Lower leg skin (tissue), 4 donors: ENCODE measurements at places on chromosomes 6 and 20. TPM values are rescaled to one million over a fixed set of nuclear protein-coding genes. Genes with fewer than 3 reads are reported as not detected.

DNA sequence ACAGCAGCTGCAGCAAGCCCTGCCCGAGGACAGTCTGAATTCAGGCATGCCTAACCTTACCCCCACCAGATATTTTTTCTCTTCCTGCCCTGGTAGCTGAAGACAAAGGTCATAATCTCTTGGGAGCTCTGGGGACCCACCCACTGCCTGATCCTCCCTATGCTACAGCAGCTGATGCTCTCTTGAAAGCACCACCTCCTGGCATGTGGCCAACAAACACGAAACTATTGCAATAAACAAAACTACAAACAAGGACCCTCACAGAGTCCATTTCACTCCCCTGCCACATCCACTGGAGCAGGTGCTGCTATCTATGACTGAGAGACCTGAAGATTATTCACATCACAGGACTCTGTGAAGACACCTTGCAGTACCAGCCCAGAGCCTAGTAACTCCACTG is 238.5 kb upstream of the HS3ST5 start:
- no peak for DNase-seq

- DNase-seq: peak; percentile 44
Observed at GRCh38 chr6:141326426-141326825, 806.3 kb upstream of the GJE1 start.

GRCh38 chr6:33694977-33695376 is 16.5 kb downstream of the UQCC2 start:
- DNase-seq: no peak

GRCh38 chr20:56431471-56431870 is 19.4 kb downstream of the CASS4 start:
- DNase-seq: peak; percentile 6

- no peak for DNase-seq
Observed at GRCh38 chr20:64036346-64037198, 590 bp downstream of the C20orf204 start.

- DNase-seq: no peak
Observed at GRCh38 chr6:56311533-56312448, 64.4 kb upstream of the COL21A1 start.

GRCh38 chr6:90387383-90387775 is 90.7 kb upstream of the BACH2 start:
- DNase-seq: no peak

DNA sequence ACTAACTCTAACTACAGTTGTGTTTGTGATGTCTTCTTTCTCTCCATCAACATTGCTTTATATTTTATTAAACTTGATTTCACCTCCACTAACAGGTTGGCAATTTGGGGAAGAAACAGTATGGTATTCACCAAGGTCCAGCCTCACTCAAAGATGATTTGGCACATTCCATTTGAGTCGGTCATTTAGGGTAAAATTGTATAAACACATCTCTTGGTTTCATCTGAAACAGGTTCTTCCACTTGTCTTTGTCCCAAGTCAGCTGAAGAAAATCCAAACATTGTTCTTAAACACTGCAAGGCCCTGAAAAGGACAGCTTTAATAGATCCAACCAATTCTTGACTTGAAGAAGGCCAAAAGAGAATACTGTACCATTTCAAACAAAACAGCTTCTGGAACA is 104.9 kb upstream of the NT5E start:
- no peak for DNase-seq

- DNase-seq: peak; percentile 26
Observed at GRCh38 chr20:19552221-19553180, 205.6 kb upstream of the RIN2 start.

DNA sequence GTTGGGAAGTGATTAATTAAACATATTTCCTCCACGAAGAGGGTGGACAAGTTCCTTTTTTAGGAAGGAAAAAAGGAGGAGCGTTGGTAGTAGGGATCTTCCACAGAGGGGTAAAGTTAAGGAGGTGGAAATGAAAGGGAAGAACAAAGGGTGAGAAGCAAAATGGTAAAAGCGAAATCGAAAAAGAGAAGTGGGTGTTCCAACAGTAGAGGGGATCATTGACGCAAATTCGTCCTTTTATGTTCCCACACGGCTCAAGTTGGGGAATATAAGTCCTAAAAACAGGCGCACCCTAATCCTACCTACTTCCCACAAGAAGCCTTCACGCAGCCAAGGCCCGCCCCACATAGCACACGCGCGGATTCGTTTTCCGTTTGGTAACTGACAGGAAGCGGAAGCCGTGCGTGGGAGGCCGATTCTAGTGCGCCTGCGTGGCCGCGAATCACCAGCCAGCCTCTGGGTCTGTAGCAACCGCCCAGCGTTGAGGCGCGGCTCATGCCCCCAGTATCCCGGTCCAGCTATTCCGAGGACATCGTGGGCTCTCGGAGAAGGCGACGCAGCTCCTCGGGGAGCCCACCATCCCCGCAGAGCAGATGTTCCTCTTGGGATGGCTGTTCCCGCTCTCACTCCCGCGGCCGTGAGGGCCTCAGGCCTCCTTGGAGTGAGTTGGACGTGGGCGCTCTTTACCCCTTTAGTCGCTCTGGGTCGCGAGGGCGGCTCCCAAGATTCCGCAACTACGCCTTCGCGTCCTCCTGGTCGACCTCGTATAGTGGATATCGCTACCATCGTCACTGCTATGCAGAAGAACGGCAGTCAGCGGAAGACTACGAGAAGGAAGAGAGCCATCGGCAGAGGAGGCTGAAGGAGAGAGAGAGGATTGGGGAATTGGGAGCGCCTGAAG is at the start of gene NKAPL:
TSS of gene NKAPL (plus strand) at position 421 of the 901 bp plus-strand sequence. CDS start at position 496, 75 bp downstream.
- DNase-seq: peak; percentile 51

GRCh38 chr6:144566868-144567615 is 281.9 kb downstream of the UTRN start:
- no peak for DNase-seq

DNA sequence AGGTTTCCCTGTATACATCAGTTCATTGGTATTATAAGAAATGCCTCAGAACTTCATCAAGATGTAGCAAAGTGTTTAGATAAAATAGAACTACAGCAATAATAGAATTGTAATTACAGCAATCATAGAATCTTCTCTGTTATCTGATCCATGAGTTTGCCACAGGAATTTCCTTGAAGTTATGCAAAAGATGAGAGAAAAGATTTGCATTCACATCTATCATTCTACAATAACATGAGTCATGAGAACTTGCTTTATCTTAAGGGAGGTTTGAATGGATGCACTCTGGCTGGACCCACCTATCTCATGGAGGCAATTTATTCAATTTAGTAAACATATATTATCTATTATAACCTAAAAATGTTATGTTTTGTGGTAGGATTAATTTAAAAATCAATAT is 329.8 kb upstream of the EPHA7 start:
- DNase-seq: no peak

DNA sequence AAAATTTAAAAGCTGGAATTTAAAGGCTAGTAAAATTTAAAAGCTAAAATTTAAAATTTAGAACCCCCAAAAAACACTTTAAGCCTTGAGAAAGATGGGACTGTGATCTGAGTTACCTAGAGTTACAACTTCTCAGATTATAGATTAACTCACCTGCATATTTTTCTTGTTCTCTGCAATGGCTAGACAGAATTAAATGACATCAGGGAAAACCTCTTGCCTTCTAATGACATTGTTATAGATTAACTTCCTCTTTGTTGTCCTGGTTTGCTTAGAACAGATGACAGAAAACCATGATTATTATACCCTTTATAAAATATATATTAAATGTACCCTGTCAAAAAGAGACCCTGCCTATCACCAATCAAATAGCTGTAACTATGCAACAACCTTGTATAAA is 56.4 kb downstream of the TRDN start:
- DNase-seq: no peak

DNA sequence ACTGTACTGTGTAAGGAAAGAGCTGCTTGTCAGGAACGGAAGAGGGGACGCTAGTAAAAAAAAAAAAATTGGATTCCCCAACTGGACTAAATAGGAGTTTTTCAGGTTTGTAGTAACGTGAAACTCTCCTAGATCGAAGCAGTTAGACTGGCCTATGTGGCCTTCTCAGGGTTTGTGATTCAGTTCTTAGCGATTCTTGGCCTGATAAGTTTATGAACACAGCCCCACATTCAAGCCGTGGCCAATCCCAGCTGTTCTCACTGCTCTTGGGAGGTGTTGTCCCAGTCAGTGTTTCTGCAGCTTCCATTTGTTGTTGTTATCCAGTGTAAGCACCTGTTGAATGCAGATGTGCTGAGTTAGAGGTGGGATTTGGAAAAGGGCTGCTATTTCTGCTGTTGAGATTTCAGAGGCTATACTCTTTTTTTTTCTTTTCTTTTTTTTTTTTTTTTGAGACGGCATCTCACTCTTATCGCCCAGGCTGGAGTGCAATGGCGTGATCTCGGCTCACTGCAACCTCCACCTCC is 29.7 kb downstream of the TAF8 start:
- DNase-seq: no peak

GRCh38 chr20:13034115-13034514 is 25.3 kb downstream of the SPTLC3 start:
- DNase-seq: no peak

GRCh38 chr6:149223904-149224351 is 93.6 kb upstream of the TAB2 start:
- DNase-seq: no peak

DNA sequence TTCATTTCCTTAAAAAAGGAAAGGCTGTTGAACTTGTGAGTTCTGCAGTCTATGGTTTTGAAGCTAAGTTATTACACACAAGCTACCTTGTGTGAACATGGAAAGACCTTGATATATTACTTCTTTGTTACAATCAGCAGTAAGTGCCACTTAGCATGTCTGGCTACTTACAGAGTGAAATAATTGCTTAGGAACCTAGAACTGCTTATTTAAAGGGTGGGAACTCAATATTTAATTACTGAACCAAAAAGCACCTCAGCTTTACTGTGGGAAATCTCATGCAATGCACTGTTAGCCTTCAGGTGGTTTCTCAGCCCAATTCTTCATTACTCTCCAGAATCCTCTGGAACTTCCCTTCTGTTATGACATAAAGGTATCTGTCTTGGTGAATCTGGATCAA is 17.9 kb downstream of the PERP start:
- DNase-seq: no peak

GRCh38 chr20:57451431-57451794 is 60.2 kb downstream of the RBM38 start:
- DNase-seq: no peak

DNA sequence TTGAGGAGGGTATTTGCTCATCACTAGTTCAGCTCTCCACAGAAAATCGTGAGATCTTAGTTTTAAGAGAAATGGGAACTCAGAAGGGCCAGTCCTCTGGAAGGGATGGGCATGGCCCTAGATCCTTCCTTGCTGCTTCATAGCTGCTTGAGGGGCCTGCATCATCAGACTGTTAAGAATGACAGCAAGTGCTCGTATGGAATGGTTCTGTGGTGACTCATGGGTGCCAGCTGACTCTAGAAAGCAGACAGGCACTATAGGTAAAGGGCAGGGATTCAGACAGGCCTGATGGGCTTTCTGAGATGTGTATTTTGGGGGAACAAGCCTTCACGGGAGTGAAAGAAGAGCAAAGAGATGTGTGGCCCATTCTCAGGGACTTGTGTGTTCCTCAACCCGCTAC is 90.8 kb downstream of the MYLK4 start:
- DNase-seq: no peak

- DNase-seq: no peak
Observed at GRCh38 chr6:44375071-44375470, 12.4 kb upstream of the CDC5L start.

- DNase-seq: no peak
Observed at GRCh38 chr20:47677635-47678453, 107.4 kb downstream of the SULF2 start.

DNA sequence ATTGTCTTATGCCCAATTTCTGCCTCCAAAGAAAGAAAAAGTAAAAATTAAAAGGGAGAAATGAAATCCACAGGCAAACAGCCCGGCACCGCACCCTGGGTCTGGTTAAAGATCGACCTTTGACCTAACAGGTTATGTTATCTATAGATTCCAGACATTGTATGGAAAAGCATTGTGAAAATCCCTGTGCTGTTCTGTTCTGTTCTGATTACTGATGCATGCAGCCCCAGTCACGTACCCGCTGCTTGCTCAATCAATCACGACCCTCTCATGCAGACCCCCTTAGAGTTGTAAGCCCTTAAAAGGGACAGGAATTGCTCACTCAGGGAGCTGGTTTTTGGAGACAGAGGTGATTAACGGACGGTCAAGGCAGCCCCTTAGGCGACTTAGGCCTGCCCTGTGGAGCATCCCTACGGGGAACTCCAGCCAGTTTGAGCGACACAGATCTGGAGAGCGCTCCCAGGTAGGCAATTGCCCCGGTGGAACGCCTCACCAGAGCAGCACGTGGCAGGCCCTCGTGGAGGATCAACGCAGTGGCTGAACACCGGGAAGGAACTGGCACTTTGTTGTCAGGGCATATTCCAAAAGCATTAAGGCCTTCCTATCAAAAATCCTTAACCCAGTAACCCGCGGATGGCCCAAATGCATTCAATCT is 12.0 kb upstream of the HFE start:
- no peak for DNase-seq

DNA sequence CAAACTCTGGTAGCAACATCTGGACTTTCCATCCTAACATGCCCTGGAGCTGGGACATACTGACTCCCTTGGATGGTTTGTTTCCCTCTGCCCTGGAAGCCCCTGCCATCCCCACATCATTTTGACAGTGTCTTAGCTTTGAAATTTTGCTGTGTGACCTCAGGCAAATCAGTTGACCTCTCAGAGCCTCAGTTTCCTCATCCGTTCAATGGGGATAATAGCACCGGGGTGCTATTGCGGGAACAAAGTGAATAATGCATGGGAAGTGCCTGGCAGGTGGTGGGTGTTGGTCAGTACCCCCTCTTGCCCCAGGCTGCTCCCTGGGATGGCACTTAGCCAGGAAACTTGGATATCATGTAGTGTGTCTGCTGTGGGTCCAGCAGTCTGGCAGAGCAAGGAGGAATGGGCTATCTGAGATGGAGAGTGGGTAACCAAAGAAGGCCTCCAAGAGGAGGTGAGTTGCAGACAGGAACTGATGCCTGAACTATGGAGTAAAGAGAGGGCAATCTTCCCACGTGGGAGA is 88.6 kb downstream of the MRPL14 start:
- no peak for DNase-seq

DNA sequence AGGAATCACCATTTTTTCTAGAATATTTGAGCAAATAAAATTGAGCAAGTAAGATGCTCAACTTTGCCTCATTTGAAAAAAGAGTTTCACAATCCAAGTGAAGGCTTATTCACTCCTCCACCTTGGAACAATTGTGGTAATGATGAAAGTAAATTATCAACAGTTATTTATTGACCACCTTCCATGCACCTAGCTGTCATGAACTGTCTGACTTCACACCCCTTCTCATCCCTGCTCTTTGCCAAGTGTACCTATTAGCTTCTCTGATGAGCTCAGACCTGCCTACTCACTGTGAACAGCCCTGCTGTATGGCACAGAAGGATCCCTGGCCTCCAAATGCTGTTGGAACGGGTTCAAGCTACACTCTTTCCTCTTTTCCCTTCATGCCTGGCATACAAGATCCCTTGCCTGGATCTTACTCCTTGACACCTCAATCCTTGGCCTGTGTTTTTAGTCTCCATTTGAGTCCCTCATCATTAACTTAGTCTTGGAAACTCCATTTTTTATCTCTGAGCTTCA is 99.0 kb upstream of the PREP start:
- DNase-seq: no peak

Gene IL17F
- not detected for total RNA-seq

Gene SLC35D3
- not detected for total RNA-seq

Gene SLC24A3
- total RNA-seq: 2.3 TPM

Gene RAD21L1
- not detected for total RNA-seq

Gene EDEM2
- 8.8 TPM for total RNA-seq

Gene OPN5
- not detected for total RNA-seq

Gene BTNL2
- total RNA-seq: not detected

Gene TREML2
- 0.06 TPM for total RNA-seq

Gene OR5V1
- not detected for total RNA-seq

Gene PTPRT
- total RNA-seq: 0.34 TPM
